Central memory CD8-positive, alpha-beta T cell (primary cell): ENCODE measurements at places on chromosomes 13 and 19.

DNA sequence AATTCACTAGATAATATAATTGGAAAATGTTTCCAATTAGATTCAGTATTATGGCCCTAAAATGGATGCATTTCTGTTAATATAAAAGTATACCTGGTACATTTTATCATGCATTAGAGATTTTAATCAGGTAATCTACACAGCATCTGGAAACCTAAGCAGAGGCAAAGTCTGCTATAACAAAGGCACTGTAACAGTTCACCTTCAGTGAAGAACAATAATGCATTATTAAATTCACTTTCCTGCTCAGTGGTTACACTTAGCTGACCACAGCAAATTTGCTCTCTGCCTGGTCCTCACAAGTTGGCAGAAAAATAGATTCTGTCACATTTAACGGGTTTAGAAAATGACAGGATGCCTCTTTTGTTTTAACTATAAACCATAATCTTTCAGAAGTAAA lies 326.9 kb downstream of the DACH1 start:
- DNase-seq, result no peak

- DNase-seq, result no peak
These were observed 123.4 kb upstream of the MCF2L start for GRCh38 chr13:112845511-112846144.

- DNase-seq, result no peak
These were observed 312.7 kb downstream of the FGF14 start for GRCh38 chr13:102089177-102089576.

- DNase-seq, result no peak
These were observed 29.2 kb downstream of the SIPA1L3 start for GRCh38 chr19:37936166-37936565.

DNA sequence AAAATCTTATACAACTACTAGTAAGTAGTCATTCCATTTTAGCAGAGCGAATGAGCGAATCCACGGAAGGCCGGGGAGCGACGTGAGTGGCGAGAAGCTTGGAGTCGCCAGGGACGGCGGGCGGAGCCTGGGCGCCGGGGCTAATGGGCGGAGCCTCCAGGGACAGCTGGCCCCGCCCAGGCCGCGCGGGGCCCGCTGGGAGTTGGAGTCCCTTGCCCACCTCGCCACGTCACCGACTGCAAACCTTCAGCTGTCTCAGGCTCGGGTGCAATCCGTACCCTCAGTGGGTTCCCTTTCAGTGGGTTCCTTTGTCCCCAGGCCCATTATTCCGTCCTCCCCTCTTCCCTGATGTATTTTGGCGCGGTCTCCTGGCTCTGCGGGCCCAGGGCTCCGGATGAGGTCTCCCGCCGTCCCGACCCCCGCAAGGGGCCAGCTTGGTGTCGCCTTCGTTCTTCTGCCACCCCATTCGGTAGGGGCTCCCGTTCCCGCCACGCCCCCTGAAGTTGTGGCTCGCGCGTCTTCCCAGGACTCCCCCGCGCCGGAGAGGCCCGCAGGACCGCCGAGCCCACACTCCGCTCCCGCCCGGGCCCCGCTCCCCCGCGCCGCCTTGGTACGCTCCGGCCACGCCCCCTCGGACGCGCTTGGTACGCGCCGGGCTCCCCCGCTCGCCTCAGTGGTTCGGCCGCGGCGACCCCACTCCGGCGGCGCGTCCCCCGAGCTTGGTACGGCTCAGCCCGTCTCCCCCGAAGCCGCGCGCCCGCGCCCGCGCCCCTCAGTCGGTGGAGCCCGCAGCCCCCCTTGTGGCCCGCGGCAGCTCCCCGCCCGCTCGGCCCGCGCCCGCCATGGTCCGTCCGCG lies at the start of gene PTOV1:
TSS of gene PTOV1 (plus strand) at position 673 of the 856 bp plus-strand sequence.
- DNase-seq, result peak; percentile 78

DNA sequence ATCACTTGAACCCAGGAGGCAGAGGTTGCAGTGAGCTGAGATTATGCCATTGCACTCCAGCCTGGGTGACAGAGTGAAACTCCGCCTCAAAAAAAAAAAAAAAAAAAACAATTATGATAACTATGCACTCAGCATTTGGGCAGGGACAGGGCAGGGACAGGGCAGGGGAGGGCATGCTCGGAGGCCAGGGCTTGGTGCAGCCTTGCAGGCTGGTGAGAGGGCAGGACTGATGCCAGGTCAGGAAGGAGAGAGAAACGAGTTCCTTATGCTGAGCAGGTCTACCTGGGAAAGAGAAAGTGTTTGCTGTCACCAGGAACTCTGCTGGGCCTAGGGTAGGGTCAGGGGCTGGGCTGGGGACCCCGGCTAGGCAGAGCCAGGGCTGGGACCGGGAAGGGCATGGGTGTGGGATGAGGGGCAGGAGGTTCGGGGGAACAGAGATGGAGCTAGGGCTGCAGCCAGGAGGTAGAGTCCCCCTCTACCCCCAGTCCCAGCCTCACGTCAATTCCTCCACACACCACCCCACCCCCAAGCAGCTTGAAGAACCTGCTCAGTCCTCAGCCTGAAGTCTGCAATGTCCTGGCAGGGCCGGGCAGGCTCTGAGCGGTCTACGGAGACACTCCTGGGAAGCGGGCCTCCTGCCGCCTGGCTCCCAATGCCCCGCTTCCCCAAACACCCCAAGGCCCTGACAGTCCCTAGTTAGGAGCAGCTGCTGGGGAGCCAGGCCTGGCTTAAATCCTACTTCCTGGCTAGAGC lies 2.8 kb downstream of the FXYD3 start:
- DNase-seq, result no peak
